ENCODE measurements at places on chromosomes 6 and 20.
A peak's percentile ranks its signal among the peaks of the same experiment; 100 is the strongest.

- ATAC-seq, result no peak
Measured at GRCh38 chr20:31547720-31548298, 33.6 kb downstream of the HM13 start.

- no peak for ATAC-seq
Measured at GRCh38 chr6:40860443-40860842, 178.6 kb downstream of the UNC5CL start.

- ATAC-seq, result no peak
Measured at GRCh38 chr6:19301980-19302379, 535.2 kb upstream of the ID4 start.

DNA sequence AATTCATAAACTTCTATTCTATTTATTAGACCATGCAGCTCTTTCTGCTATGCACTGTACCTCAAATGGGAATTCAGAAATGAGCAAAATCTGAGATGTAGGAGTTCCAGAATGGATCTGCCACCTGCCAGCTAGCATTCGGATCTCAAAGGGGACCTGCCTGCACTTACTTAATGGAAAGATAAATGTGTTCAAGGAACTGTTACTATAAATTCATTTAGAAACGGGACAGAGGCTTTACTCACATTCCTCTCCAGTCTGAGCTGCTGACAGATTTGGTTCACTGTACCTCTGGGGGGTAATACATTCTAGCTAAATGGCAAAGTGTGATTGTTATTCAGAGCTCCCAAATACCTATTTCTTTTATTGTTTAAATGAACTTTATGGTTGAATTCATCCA lies 384.1 kb downstream of the GRIK2 start:
- ATAC-seq, result no peak

GRCh38 chr20:63782051-63782471 lies 42.5 kb downstream of the SLC2A4RG start:
- ATAC-seq, result peak; percentile 97

GRCh38 chr6:435441-436307 lies 44.1 kb downstream of the IRF4 start:
- no peak for ATAC-seq

Measured in activated T-helper 17 cell treated with anti-CD3 and anti-CD28 coated beads, Interleukin-2, amount 50 U/mL, for 72 hours (primary cell).